ENCODE measurements at places on chromosomes 5 and 9.

- no peak for DNase-seq
Observed at GRCh38 chr5:140287801-140288521, 14.9 kb downstream of the PFDN1 start.

DNA sequence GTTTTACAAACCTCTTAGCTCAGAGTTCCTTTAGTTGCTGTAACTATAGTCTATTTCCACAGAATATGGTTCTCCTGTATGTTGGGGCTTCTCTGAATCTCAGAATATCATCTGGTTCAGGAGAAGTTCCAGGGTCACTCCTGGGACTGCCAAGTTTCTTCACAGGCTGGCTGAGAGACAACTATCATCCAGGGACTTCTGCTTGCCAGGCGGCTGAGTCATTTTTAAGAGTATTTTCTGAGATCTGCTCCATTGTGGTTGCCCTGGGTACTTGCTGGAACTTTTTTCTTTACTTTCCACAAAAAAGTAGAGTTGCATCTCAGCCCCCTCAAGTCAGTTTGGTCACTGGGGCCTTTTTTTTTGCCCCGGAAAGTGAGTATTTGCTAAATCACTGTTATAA, 566.5 kb downstream of the LRRC70 start:
- no peak for DNase-seq

GRCh38 chr5:136686192-136686872, 321.0 kb upstream of the TRPC7 start:
- no peak for DNase-seq

GRCh38 chr9:121538221-121538620, 38.6 kb upstream of the GGTA1 start:
- no peak for DNase-seq

GRCh38 chr9:37408933-37409710, 13.4 kb upstream of the GRHPR start:
- peak; percentile 91 for DNase-seq

DNA sequence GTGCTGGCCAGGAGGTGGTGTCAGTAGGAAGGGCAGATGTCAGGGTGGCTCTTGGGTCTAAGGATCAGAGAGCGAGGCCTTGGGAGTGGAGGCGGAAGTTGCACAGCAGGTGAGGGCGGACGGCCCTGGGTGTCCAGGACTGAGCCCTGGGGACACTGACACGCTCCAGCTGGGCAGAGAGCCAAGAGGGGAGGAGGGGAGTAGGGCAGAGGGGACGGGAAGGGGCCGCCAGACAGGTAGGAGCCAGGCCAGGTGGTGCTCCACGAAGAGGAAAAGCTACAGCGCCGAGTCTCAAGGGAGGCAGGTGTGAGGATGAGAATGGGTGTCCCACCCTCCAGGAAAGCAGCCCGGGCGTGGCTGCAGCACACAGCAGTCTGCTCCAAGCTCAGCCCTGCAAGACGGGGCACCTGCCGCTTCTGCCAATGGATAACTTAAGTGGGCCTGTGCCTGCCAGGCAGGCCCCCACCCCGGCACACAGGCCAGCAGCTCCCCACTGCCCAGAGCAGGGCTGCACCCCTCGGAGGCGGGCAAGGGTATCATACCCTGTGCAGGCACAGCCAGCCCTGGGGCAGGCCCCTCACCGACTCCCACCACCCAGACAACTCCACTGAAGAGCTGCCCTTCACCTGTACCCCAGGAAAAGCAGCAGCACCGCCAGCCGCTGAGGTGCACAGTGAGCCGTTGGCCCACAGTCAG, 4.9 kb downstream of the TPRN start:
- DNase-seq = no peak

GRCh38 chr9:18138656-18139055, 335.3 kb upstream of the ADAMTSL1 start:
- no peak for DNase-seq

Data from activated CD8-positive, alpha-beta memory T cell treated with anti-CD3 and anti-CD28 coated beads, Interleukin-2, amount 10 ng/mL, durations not matched to agents 7 days and 5 days (primary cell).